Kasumi-1 (cell line): ENCODE measurements at places on chromosomes 5 and 9.

- no peak for DNase-seq
These were observed 11.1 kb upstream of the GARNL3 start for GRCh38 chr9:127253446-127253845.

DNA sequence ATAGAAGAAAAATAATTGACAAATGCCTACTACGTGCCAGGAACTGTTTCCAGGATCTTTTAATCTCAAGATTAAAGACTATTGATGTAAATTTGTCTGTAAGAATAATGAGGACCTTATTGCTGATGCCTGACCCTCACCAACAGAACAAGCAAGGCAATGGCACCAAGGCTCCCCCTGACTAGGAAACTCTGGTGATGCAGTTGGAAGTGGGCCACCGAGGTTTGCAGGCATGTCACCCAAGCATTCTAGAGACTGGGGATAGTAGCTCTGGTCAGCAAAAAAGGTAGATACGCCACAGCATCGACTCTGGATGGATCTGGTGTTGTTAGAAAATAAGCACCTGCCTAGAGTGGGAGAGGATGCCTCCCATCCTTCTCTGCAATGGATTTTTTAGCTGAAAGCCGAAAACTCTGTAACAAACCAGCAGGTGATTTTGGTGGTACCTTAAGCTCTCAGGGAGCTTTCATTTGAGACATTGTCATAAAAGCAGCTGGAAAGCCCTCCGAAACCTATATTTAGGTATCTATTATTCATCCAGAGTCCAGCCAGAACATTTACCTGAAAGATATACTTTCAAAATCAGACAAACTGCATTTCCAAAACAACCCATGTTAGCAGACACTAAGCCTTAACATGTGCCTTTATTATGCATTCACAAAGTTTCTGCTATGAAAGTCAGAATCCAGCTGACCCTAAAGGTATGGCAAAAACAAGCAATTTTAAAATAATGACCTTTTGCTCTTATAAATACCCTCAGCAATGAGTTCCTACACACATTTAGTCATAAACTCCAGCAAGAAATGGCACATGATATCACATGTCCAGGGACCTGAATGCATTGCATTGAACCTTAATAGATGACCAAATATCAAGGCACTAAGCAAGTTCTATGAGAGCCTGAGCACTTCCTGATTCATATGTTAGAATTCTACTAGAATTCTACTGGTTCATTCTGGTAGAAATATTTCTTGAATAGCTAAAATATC, 308.4 kb downstream of the PDE4D start:
- DNase-seq = no peak

DNA sequence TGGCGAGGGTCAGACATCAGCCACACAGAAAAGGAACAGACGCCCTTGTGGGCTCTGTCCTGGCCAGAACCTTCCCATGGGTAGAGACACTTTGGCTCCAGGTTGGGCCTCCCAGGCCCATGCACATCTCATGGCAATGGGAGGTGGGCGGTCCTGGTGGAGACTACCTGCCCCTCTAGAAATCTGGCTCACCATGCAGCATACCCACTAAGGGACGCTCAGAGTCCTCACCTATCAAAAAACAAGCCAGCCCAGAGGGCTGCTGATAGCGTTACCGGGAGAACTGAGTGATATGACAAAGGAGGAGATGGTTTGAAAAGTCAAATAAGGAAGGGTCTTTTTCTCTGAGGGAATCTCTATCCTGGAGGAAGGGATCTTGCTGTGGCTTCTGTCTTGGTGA, 62.1 kb downstream of the C5orf15 start:
- no peak for DNase-seq

DNA sequence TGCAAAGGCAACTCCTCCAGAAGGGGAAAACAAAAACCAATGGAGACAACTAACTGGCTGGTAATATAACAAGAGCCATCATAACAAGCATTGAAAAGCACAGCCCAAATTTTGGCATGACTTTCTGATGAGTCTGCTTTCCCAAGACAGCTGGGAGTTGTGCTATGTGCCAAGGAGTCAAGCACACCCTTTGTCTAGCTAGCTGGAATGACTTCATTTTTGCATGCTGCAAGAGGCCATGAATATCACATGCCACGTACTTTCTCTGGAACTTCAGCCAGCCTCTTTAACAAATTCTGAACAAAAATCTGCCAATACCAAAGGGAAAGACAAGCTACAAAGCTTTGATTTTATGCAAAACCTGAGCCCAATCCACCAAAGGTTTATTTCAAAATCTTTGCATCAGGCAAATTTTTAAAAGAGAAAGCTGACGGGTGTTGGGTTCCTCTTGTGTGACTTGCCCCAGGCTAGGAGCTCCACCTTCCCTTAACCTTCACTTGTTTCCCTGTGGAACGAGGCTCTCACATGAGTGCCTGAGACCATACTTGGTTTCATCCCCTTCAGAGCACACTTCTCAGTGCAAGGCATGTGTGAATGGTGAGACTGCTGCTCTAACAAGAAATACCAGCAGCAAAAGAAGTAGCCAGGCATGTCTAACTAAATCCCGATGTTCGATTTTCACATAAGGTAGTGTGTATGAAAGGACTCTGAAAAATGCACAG, 47.3 kb downstream of the S1PR3 start:
- no peak for DNase-seq

GRCh38 chr5:177605667-177606066, 5.7 kb downstream of the B4GALT7 start:
- DNase-seq = no peak
